ENCODE measurements at places on chromosomes 13 and 19.

- DNase-seq = no peak
Measured at GRCh38 chr19:46460981-46461380, 10.4 kb downstream of the PNMA8A start.

DNA sequence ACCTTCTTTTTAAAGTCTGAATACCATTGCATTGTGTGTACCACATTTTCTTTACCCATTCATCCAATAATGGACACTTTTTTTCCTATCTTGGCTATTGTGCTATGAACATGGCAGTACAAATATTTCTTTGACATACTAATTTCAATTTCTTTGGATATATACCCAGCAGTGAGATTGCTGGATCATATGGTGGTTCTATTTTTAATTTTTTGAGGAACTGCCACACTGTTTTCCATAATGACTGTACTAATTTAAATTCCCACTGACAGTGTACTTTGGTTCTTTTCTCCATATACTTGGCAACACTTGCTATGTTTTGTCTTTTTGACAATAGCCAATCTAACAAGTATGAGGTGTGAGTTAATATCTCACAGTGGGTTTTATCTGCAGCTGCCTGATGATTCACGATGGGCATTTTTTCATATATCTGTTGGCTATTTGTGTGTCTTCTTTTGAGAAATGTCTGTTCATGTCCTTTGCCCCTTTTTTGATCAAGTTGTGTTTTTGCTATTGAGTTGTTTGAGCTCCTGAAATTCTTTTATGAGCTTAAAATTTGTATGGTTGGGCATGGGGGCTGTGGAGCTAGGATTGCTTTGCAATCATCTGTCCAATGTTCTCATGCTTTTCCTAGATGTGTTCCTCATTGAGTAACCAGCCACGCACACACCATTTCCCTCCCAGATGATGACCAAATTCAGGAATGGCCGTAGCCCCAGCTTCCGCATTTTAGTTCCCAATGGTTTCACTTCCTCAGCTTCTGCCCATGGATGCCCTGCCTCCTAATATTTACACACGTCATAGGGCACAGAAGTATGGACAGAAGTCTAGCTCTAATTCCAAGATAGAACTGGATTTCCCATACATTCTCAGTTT lies 380.0 kb upstream of the SGCG start:
- no peak for DNase-seq

DNA sequence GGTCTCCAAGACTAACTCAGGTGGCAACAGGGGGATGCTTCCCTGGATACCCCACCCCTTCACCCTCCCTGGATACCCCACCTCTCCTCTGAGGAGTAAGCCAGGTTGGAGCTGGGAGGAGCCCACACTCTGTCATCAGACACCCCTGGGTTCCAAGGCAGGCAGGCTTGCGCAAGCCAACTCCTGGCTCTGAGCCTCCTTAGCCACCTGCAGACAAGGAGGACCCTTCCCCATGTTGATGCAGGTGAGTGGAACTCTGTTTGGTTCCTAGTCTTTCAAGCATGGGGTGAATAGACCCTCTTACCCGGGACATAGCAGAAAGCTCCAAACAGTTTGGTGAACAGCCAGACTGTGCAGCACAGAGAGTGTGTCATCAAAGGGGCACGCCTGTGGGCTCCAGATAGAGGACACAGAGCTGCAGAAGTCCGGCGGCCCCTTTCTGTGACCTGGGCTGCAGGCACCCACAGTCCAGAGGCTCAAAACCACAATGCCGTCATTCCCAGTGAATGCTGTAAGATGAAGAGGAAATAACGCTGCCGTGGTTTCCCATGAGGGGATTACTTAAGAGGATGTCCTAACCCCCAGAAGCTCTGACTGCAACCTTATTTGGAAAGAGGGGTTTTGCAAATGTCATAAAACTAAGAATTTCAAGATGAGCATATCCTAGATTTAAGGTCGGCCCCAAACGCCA lies 12.1 kb upstream of the HAS1 start:
- DNase-seq = no peak

DNA sequence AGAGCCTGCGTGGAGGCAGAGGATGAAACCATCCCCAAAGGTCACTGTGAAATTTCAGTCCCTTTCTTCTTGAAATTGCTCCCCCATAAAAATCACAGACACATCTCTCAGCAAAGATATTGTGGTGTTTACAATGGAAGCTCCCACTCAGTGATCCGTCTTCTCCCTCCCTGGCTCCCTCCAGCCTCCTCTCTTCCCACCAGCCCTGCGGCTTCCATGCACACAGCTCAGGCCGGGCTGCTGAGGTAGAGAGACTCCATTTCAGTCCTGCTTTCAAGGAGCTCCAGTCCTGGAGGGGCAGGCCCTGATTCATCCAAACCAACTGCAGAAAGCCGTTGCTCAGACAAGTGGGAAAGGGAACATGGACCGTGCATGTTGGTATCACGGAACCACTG lies 24.0 kb upstream of the MIER2 start:
- DNase-seq = no peak

- DNase-seq = peak; percentile 12
Measured at GRCh38 chr19:1608359-1609102, 3.3 kb upstream of the UQCR11 start.

GRCh38 chr19:2444251-2445002 lies 12.3 kb downstream of the LMNB2 start:
- no peak for DNase-seq

DNA sequence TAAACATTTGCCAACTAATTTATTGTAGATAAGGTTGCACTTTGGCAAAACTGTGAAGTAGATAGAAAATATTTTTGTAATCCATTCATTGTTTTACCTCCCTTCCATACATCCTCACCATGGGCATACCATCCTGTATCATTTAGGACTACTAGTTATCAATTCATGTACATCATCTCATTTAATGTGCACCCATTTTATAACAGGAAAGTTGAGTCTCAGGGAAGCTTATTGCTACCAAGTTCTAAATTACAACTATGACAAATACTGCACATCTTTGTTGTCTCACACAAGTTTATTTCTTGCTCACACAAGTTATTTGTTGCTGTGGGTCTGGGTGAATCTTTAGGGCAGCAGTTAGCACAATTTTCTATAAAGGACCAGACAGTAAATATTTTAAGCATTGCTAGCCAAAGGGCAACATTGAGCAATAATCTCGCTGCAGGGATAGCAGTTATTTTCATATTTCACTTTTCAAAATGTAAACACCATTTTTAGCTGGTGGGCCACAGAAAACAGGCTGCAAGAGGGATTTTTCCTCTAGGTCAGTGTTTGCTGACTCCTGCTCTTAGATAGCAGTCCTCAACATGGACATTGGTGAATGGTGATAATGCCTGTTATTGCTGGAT lies 276.5 kb downstream of the GPC6 start:
- DNase-seq = no peak

DNA sequence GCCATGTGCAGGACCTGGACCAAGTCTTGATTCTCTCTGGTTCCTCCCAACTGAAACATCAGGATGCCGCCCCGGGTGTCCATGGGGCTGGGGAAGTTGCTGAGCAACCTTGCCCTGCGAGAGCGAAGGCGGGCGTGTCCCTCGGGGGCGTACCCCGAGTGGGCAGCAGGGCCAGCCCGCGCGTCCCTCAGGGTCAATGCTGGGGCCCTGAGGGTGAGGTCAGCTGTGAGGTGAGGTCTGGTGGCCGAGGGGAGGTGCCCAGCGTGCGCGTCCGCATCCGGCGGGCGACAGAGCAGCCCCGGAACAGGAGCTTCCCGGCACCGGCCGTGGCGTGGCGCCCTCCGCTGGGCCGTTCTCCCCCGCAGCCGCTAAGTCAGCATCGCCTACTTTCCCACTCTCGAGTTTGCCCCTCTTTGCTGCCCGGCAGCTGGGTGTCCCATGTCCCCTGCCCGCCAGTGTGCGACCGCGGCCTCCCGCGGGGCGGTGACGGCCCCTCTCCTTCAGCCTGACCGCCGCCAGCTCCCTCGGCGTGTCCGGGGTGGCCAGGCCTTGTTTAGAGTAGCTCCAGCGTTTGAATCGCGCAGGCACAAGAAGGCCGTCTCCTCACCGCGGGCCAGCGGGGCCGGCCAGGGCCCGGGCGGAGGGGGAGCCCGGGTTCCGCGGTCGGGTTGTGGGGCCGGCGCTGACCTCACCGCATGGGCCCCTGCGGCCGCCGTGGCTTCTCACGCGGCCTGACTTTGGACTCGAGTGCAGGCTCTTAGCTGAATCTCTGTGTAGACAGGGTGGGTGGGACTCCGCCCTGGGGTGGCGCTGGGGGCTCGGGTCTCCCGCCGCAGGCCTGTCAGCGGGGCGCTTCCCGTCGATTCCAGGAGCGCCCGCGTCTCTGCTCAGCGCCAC lies 33.0 kb downstream of the GJA3 start:
- no peak for DNase-seq

DNA sequence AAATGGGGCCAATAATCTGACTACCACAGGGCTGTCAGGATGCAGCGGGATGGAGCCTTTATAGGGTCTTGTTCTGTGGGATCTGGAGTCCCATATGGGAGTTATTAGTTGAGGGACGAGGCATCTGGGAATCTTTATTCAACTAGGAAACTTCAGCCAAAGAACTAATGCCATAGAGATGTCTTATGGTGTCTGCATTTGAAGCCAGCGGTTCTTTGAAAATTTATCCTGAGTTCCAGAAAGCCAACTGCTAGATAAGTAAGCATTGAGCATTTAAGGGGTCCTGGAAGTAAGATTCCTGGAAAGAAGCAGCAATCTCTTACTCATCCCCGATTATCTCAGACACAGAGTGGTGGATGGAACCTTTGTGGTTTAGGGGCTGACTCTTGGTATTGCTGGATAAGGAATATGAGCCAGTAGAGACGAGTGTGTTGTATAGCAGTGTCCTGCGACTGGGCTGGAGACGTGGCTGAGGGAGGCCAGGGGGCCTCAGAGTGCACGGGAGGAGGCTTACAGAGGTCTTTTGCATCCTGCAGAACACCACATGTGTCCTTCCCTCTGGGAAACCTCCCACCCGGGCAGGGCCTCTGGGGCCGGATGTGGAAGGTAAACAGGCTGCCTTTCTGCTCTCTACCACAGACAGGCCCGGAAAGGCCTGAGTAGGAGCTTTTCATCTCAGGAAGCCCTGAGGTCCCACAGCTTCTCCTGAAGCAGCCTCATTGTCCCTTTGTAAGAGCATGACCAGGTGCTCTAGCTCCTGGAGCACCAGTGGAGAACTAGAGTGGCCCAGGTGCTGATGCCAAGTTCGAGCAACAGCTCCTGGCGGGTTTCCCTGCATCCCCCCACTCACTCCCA lies 28.8 kb downstream of the ACTN4 start:
- DNase-seq = peak; percentile 19

DNA sequence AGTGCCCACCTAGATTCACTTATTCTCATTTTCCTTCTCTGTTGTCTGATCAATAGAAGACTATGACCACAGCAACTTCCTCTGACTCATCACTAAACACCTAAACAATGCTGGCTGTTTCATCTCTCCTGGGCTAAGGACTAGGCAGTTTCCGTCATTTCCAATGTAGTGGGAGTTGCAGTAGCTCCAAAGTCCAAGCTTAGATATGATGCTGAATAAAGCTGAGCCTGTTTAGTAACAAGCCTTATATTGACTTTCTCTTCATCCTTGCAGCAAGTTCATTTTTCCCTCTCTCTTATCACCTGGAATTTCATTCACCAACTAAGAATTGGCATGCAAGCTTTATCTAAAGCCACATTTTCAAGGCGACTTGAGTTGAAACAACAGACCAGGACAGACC lies 53.5 kb upstream of the PCDH9 start:
- no peak for DNase-seq

DNA sequence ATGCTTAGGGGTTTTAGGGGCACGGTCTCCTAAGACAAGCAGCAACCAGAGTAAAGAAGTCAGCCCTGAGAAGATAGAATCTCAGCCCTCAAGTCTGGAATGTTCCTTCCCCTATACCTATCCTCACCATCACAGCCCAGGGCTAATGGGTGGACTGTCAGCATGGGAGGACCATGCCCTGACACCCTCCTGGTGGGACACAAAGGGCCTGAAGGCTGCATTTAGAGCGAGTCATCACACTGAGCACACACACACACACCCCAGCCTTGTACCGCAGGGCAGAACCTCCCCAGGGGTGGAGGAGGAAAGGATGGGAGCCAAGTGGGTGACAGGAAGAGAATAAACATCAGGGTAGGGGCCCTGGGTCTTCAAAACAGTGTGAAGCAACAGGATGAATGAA lies 174.8 kb upstream of the SERP2 start:
- no peak for DNase-seq

GRCh38 chr13:42812316-42812715 lies 30.9 kb downstream of the FAM216B start:
- DNase-seq = no peak

GRCh38 chr19:38319421-38320258 lies at the start of gene KCNK6:
Gene KCNK6 (plus strand): TSS chr19:38319845. CDS start chr19:38319951, 106 bp downstream.
- peak; percentile 69 for DNase-seq

DNA sequence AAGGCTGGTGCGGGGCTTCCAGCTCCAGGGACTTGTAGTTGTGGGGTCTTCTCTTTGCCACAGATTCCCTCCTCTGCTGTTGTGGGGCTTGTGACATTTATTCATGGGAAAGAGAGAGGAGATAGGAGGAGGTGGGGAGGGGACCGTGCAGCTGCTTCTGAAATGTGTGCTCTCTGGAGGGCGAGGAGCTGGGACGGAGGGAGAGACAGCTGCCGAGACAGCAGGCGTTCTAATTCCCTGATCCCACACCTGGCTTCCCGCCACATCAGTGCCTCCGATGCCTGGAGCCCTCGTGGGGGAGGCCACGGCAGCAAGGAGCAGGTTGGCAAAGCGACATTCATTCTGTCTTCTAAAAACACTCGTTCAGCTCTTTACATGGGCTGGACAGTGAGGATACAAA lies 164.4 kb downstream of the USP12 start:
- peak; percentile 58 for DNase-seq
